ENCODE measurements at places on chromosomes 12 and 14. TPM values are rescaled to one million over a fixed set of nuclear protein-coding genes. Genes with fewer than 3 reads are reported as not detected.

The INHBC gene
- not detected for total RNA-seq

The DCD gene
- total RNA-seq = not detected

The TAS2R8 gene
- not detected for total RNA-seq

The LMNTD1 gene
- 0.38 TPM for total RNA-seq

The DUSP16 gene
- 5.4 TPM for total RNA-seq

The USP44 gene
- 0.58 TPM for total RNA-seq

Data from regular cardiac myocyte (primary cell).